ENCODE measurements at places on chromosomes 7 and 10. TPM values are rescaled to one million over a fixed set of nuclear protein-coding genes. Genes with fewer than 3 reads are reported as not detected.

Gene VWA2
- polyA plus RNA-seq, result 1.6 TPM

Gene STAG3
- 11.8 TPM for polyA plus RNA-seq

Gene SEMA3A
- polyA plus RNA-seq, result 19.2 TPM

Gene ZDHHC16
- polyA plus RNA-seq, result 33.9 TPM

- no peak for DNase-seq
Observed at GRCh38 chr10:93541402-93542357, 24.8 kb upstream of the FFAR4 start.

DNA sequence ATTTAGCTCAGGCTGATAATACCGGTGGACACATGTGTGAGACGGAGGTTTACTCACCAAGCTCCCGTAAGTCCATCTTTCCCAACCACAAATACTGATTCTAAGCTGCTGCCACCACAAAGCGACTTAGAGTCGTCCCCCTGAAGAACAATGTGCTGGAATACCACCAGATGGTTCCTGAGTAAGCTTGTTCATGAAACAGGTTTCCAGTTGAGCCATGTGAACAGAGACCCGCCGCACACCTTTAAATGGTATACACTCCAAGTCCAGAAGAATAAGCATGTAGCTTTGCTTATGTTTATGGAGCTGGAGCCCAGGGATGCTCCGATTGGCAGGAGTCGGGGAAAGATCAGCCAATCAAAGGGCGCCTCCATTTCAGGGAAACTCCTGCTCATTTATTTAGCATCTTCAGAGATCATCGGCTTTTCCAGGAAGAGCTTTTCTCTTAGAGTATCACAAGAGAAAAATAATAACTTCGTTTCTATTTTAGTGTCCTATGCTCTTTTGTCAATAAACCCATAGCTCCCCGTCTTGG, 261.6 kb upstream of the AOAH start:
- no peak for DNase-seq

- no peak for DNase-seq
Observed at GRCh38 chr10:47370878-47371277, 13.2 kb downstream of the ZNF488 start.

Gene HOGA1
- 45.2 TPM for polyA plus RNA-seq

DNA sequence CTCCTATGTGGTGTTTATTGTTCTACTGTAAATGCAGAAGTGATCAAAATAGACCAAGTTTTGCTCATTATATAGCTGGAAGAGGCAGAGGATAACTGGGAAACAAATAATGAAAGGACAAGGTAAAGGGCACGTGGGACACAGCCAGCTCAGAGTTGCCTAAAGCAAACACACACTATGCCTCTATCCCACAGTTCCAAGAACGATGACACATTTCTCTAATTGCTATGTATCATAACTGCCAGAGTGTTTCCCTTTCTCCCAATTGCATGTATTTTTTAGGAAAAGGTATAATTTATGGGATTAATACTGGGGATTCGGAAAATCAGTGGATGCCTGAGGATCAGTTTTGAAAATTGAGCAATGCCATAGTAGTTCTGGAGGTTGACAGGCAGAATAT, 49.0 kb downstream of the CCDC71L start:
- DNase-seq, result no peak

Gene CHST15
- polyA plus RNA-seq, result 17.5 TPM

GRCh38 chr7:131039836-131040235, 287.8 kb upstream of the MKLN1 start:
- DNase-seq, result no peak

- no peak for DNase-seq
Observed at GRCh38 chr7:2651336-2651735, 19.6 kb downstream of the TTYH3 start.

All from right renal cortex interstitium (tissue), 3 donors.